Pulmonary artery endothelial cell (primary cell): ENCODE measurements at places on chromosomes 1 and 21.

DNA sequence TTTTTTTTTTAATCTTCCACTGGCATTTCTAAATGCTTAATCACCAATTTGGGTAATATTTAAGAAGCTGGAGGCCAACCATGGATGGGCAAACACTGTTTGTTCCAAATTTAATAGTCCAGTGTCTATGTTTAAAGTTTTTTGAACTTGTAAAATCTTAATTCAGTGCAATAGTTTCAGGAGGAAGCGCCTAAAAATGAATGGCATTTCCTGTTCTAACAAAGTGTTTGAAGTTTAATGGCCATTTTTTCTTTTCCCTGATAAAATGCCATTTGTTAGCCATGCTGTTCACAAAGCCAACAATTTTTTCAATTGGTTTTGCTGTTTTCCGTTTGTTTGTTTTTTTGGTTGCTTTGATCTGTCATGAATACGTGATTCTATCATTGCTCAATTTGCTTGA lies 552.1 kb downstream of the LMO4 start:
- peak; percentile 13 for DNase-seq

- DNase-seq = no peak
These were observed 3.0 kb downstream of the TENT5B start for GRCh38 chr1:27009601-27010197.

DNA sequence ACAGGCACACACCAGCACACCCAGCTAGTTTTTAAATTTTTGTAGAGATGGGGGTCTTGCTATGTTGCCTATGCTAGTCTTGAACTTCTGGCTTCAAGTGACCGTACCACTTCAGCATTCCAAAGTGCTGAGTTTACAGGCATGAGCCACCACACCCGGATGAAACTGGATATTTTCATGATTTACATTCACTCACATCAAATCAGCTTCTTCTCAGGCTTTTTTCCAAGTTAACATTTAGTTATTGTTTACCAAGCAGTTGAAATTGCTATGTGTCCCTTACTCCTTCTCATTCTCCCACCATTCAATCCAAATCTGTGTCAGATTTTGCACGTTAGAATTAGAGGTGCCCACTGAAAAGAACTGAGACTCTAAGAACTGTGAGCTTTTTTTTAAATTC lies 18.4 kb downstream of the RIT1 start:
- peak; percentile 40 for DNase-seq

GRCh38 chr1:207821464-207822045 lies 69.7 kb downstream of the CD46 start:
- no peak for DNase-seq

- DNase-seq = no peak
These were observed 719.1 kb upstream of the B3GALT2 start for GRCh38 chr1:193905288-193906085.

DNA sequence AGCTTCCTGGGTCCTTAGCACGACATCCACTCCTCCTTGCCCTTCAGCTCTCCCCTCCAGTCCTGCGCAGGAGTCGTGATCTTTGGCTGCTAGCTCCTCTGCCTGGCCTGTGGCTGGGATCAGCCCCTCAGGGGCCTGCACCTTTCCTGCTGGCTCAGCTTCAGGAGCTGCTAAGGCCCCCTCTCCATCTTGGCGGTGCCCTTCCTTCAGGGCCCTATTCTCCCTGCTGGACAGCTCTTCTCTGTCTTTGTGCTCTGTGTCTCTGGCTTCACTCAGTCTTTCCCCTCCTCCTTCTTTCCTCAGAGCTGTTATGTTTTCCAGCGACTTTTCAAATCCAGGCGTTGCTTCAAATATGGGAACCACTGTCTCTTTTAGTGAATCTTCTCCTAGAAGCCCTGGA lies 59.5 kb upstream of the LRRC53 start:
- no peak for DNase-seq
